ENCODE measurements at places on chromosomes 3 and 15. TPM values are rescaled to one million over a fixed set of nuclear protein-coding genes. Genes with fewer than 3 reads are reported as not detected.

- no peak for DNase-seq
These were observed 21.7 kb upstream of the PLXND1 start for GRCh38 chr3:129628169-129628522.

MEGF11 gene
- not detected for total RNA-seq

HIGD1A gene
- total RNA-seq = 134 TPM

DNA sequence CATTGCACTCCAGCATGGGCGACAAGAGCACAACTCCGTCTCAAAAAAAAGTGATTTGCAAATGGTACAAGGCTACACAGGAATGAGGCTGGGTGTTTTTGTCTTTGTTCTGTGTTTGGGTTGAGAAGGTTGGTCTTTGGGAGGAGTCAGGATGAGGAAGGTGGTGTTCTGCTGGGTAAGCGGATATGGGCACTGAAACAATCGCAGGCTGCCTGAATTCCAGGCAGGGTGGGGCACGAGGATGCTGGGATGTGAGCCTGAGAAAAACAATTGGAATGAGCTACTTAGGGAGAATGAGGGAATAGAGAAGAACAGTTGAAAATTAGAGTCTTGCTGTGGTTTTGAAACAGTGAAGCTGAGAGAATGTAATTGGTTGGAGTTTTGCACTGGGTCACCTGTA is 51.6 kb downstream of the ZBTB38 start:
- no peak for DNase-seq

PTX3 gene
- 1.5 TPM for total RNA-seq

DNA sequence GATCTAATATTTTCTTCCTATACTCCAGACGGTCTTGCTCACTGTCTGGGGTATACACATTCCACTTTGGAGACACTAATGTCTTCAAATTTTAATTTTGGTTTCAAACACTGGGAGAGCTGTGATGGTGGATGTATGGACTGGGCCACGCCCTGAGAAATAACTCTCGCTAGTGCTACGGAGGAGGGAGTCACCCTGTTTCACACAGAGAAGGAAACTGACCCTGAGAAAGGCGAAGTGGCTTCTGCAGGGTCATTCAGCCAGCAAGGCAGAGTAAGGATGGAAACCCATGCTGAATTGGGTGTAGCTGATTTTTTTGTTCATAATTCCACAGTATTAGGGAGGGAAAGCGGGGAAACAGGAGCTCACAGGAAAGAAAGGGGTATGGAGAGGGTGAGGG is 8.6 kb upstream of the SKIC8 start:
- DNase-seq = no peak

DNA sequence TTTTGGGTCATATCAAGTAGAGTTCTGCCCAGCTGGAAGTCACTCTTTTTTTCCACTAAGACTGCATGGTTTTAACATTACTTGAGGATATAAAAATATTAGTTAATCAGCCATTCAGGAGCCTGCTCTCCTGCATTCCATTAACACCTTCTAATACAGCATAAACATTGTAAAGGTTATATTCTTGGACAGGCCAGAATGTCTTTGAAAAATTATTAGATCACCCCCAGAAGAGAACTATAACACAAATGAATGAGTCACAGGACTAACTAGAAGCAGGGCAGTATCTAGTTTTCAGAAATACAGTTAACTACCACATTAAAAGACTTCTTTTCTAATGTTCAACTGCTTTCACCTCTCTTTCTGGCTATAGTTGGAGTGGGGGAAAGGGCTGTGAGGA is 80.9 kb downstream of the THBS1 start:
- DNase-seq = no peak

SI gene
- not detected for total RNA-seq

DNA sequence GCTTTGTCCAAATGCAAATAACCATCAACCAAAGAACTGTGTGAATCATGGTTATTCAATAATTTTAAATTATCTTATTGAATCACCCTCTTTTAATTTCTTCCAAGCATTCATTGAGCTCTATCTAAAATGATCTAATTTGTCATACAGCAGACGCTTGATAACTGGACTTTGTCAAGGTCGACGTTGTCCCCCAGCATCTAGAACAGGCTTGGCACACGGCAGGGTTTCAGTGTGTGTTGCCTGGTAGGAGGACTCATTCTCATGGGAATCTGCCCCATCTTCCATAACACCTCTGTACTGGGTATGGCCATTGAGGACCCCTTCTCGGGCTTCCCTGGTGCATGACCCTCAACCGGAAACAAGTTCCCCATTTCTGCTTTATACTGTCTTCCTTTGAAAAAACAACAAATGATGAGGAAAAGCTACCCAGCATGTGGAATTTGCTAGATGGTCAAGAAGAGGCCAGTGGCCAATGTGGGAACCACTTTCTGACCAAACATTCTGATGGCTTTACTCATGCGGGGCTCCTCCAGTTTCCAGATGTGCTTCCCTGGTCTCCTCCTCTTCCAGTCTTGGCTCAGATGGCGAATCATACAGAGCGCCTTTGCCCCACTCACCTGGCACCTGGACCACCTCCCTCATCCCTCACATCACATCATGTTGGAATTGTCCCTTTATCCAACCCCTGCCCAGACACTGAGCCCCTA is 41.7 kb upstream of the SEC22A start:
- no peak for DNase-seq

- DNase-seq = no peak
These were observed 576.9 kb downstream of the TUSC7 start for GRCh38 chr3:117286488-117286887.

GRCh38 chr15:90495067-90495466 is 34.7 kb upstream of the CRTC3 start:
- no peak for DNase-seq

DNA sequence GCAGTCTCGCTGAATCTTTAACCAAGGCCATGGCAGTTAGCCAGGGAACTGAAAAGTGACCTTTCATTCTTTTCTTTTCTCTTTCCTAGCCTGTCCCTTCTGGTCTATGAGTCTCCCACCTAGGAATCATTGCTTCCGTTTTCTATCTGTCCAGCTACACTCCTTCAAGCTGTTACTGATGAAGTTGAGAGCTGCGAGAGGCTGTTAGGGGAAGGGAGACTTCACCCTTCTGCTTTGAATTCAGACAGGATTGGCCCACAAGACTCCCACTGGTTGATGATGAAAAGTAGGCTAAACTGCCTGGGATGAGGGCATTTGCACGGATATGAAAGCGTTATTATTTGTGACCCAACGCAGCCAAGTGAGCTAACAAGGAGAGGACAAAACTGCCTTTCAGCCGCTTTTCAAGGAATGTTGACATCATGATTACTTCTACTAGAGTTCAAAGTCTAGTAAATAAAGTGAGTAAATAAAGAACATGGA is 30.2 kb downstream of the EIF4E3 start:
- no peak for DNase-seq

- DNase-seq = no peak
These were observed 18.8 kb downstream of the PPP1R2 start for GRCh38 chr3:195524171-195524896.

DNA sequence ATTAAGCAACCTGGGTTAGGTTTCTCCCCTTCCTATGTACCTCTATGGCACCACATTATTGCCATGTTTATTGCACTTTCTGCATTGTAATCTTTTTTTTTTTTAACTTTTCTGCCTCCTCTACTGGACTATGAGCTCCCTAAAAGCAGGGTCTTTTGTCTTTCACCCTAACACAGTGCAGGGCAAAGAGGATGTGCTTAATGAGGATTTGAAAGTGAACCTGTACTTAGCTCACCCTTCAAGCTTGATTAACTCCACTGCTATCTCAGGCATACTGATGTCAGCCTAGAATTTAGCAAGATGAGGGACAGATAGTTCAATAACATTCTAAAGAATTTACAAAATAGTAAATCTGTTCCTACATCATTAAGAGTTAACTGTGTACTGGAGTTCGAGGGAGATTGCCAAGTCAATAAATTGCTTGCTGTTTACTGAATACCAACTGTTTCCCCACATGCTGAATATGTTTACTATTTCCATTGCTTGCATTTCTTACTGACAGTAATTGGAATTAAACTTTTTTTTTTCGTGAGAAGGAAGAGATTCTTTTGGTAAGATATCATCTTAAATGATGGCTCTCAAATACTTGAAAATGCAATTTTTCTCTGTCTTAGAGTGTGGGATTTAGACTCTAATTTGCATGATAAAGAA is 15.7 kb upstream of the PPARG start:
- DNase-seq = no peak

FBXL22 gene
- not detected for total RNA-seq

BCHE gene
- 48.5 TPM for total RNA-seq

DNA sequence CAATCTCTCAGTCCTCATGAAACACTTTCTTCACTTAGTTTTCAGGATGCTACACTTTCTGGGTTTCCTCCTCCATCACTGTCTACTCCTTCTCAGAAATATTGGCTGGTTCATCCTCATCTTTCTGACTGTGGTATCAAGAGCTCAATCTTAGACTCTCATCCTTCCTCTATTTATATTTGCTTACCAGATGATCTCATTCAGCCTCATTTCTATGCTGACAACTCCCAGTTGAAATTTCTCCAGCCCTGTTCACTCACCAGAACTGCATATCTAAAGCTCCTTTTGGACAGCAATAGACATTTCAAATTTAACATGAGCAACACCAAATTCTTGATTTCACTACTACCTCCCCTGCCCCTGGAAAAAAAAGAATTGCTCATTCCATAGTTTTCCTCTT is 48.0 kb upstream of the FBN1 start:
- DNase-seq = no peak

GRCh38 chr3:27556887-27557286 is 72.7 kb upstream of the SLC4A7 start:
- DNase-seq = no peak

SNX33 gene
- 5.8 TPM for total RNA-seq

DNA sequence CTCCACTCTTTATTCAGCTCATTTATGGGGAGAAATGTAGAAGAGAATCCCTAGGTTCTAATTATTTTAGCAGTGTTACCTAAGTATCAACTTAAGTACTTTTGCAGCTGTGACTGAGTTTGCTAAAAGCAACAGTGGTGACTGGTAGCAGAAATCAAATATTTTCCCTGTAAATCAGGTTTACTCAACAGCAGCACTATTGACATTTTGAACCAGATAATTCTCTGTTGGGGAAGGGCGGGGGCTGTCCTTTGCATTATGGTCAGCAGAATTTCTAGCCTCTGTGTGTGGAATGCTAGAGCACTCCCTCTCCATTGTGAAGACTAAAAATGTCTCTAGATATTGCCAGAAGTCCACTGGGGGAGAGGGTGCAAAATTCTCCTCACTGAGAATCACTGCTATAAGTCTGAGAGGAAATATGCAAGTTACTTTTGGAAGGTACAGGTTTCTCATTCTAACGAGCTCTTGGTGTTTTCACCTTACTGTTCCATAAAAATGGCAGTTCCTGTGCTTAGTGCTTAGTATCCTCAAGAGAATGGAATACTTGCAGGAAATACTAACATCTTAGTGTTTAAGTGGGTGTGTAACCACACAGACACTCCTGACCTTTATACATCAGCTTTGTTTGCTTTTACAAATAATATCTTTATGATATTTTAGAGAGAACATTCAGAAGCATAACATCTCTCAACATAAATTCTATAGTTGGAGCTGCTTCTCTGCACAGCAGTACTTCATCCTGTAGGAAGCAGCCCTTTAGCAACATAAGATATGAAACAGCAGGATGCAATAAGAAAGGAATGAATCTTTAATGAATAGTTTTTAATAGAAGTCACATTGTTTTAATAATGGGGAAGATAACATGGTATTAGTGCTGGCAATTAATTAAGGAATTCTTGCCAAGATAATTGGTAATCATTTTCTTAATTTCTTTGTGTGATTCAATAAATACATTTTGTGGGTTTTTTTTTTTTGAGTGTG is 246.5 kb upstream of the GOLIM4 start:
- no peak for DNase-seq

- no peak for DNase-seq
These were observed 559.5 kb upstream of the SEMA6D start for GRCh38 chr15:47157827-47158226.

RTP3 gene
- total RNA-seq = 0.41 TPM

GRCh38 chr15:98152156-98152555 is 191.7 kb downstream of the ARRDC4 start:
- DNase-seq = no peak

NR2E3 gene
- not detected for total RNA-seq
